ENCODE measurements at places on chromosomes 7 and 10. TPM values are rescaled to one million over a fixed set of nuclear protein-coding genes. Genes with fewer than 3 reads are reported as not detected.

The CTNNA3 gene
- 4.3 TPM for polyA plus RNA-seq

The GRID2IP gene
- 0.91 TPM for polyA plus RNA-seq

The SPDYE1 gene
- polyA plus RNA-seq, result 2.1 TPM

The SFTPD gene
- 1.6 TPM for polyA plus RNA-seq

The DNA2 gene
- polyA plus RNA-seq, result 21.8 TPM

The CACNA2D1 gene
- polyA plus RNA-seq, result 33.9 TPM

The LIPJ gene
- polyA plus RNA-seq, result 0.10 TPM

The NCF1 gene
- 1.2 TPM for polyA plus RNA-seq

The POM121C gene
- 85.4 TPM for polyA plus RNA-seq

The RAMP3 gene
- polyA plus RNA-seq, result 8.2 TPM

The GIMAP1 gene
- 2.4 TPM for polyA plus RNA-seq

The NYAP1 gene
- polyA plus RNA-seq, result 1.6 TPM

The CALML3 gene
- not detected for polyA plus RNA-seq

The NME8 gene
- not detected for polyA plus RNA-seq

The SPDYE6 gene
- polyA plus RNA-seq, result 6.3 TPM

The WNT8B gene
- 0.85 TPM for polyA plus RNA-seq

The MYL10 gene
- polyA plus RNA-seq, result 0.37 TPM

The ELN gene
- 46.4 TPM for polyA plus RNA-seq

The DIP2C gene
- polyA plus RNA-seq, result 21.6 TPM

The ABCB1 gene
- 27.4 TPM for polyA plus RNA-seq

The REEP3 gene
- 34.1 TPM for polyA plus RNA-seq

The GDF10 gene
- polyA plus RNA-seq, result 1.6 TPM

The ZNF853 gene
- polyA plus RNA-seq, result 13.8 TPM

The GTF2IRD1 gene
- 65.9 TPM for polyA plus RNA-seq

The PLPP4 gene
- 4.6 TPM for polyA plus RNA-seq

The ZNF789 gene
- polyA plus RNA-seq, result 75.5 TPM

The IGF2BP3 gene
- polyA plus RNA-seq, result 82.9 TPM

The LIPM gene
- polyA plus RNA-seq, result not detected

The GNG11 gene
- polyA plus RNA-seq, result 38.1 TPM

The ZNF503 gene
- 45.2 TPM for polyA plus RNA-seq

The KLHL7 gene
- polyA plus RNA-seq, result 55.1 TPM

The NXPH1 gene
- polyA plus RNA-seq, result 0.25 TPM

The MET gene
- polyA plus RNA-seq, result 52.6 TPM

The DPYSL4 gene
- polyA plus RNA-seq, result 16.3 TPM

The HIBADH gene
- polyA plus RNA-seq, result 90.5 TPM

The PFKFB3 gene
- 29.0 TPM for polyA plus RNA-seq

The SORCS1 gene
- polyA plus RNA-seq, result 18.3 TPM

The MYPN gene
- polyA plus RNA-seq, result 0.03 TPM

The NANOS1 gene
- polyA plus RNA-seq, result 4.3 TPM

The VSTM2A gene
- polyA plus RNA-seq, result 2.5 TPM

The HPSE2 gene
- 0.81 TPM for polyA plus RNA-seq

The IFIT1 gene
- 14.4 TPM for polyA plus RNA-seq

The NRAP gene
- polyA plus RNA-seq, result not detected

The TCAF2 gene
- polyA plus RNA-seq, result 3.3 TPM

The ABCA13 gene
- polyA plus RNA-seq, result 0.95 TPM
